ENCODE measurements at places on chromosomes 1 and 21.

GRCh38 chr1:205285381-205286101 is 36.0 kb downstream of the NUAK2 start:
- no peak for DNase-seq

DNA sequence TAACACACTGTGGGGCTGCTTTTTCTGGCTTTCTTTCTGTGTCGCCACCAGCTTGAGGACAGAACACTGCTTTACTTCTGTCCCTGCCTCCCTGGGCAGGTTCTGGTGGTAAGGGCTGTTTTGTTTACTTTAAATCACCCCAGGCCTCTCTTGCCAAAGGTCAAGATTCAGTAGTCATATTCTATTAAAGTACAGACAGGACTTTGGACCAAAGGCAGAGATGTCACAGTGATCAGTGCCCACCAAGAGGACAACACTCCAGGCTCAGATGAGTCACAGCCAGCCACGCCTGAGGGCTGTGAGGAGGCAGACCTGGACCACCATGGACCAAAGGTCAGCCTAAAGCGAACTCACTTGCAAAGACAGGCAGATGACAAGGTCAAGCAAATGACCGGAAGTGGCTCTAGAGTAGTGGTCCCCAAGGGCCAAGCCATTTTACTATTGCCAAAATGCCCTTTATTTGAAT is 200.0 kb downstream of the RHOU start:
- DNase-seq = no peak

DNA sequence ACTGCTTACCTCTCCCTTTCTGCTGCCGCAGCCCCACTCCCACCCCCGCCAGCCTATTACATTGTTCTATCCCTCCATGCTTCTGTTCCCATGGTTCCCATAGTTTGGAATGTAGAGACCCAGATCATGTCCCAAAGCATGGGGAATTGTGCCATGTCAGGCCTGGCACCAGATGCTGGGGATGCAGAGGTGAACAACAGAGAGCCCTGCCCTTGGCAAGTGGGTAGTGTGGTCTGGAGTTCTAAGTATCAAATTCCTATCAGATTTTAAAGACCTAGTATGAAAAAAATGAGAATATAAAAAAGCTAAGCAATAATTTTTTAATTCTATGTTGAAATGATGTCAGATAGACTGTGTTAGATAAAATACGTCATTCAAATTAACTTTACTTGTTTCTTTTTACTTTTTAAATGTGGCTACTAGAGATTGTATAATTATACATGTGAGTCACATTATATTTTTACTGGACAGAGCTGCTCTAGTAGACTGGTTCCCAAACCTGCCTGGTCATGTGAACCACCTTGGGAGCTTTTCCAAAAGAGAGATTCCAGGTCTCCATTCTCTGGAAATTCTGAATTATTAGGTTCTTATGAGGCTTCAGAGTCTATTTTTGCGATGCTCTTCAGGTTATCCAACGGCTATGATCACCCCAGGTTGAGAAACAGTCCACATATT is 113.0 kb upstream of the DAB1 start:
- no peak for DNase-seq

DNA sequence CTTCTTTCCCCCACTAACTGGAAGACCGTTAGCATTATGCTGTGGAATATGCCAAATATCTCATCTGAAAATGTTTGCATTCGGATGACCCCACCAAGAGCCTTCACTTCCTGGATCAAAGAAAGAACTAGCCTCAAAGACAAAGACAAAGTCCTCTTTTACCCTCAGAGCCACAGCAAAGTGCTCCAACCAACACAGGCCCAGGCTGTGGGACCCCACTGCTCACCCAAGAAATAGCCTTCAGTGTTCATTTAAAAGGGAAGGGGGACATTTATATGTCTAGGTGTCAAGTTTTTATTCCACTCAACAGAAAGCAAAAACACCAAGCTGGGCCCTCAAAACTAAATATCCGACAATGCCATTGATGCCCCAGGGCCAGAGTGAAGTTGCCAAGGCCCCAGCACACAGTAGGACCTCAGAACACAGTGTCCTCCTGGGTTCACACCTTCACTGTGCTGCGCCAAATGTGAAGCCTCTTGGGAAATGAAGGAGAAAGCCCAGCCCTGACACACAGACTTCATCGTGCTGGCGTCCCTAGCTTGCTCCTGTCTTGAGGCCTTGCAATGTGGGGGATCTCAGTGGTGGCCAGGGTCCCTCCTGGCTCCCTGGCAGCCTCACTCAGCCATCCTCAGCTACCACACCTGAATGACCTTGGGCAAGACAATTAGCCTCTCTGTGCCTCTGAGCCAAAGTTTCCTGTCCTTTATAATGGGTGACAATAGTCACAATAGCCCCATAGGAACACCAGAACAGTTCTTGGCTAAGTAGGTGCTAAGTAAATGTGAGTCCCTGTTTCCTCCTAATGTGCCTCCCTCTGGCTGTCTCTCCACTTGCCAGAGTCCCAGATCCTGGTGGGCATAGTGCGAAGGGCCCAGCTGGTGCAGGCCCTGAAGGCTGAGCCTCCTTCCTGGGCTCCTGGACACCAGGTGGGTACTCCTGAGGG is 11.3 kb downstream of the CLCNKB start:
- DNase-seq = no peak

GRCh38 chr1:22816803-22817202 is 106.2 kb downstream of the EPHB2 start:
- DNase-seq = no peak

- no peak for DNase-seq
Observed at GRCh38 chr1:63671514-63671913, 78.3 kb downstream of the PGM1 start.

- no peak for DNase-seq
Observed at GRCh38 chr1:29519788-29520110, 283.4 kb downstream of the PTPRU start.

- DNase-seq = no peak
Observed at GRCh38 chr1:109990302-109990653, 5.7 kb downstream of the AHCYL1 start.

- DNase-seq = no peak
Observed at GRCh38 chr1:152855661-152856060, 4.1 kb upstream of the LCE7A start.

- no peak for DNase-seq
Observed at GRCh38 chr1:230074762-230075161, 7.7 kb downstream of the GALNT2 start.

GRCh38 chr1:16143566-16144324 is 12.1 kb downstream of the EPHA2 start:
- DNase-seq = no peak

GRCh38 chr1:165717918-165718515 is 19.7 kb upstream of the ALDH9A1 start:
- no peak for DNase-seq

DNA sequence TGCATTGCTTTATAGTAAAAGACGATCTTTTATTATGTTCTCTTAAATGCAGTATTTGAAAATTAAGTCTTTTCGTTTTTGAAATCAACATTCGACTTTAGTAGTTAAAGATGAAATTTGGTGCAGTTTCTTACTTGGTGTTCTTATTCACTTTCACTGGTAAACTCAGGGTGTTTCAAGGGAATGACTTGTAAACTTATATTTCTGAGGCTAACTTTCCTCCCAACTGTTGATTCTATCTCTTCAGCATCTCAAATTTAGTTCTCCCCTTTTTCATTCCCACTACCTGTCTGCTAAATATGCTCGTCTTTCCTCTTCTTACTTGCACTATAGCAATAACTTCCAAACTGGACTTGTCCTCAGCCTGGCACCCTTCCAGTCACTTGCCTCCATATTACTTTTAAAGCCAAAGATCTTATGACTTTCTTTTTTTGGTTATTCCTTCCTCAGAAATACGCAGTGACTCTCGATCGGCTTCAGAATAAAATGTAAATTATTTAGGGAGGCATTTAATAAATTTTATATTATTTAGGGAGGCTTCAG is 988 bp downstream of the SLC35A3 start:
- DNase-seq = no peak
